GM12892 (cell line): ENCODE measurements at places on chromosomes 13 and 19.

- DNase-seq: no peak
These were observed 3.8 kb downstream of the ZNF749 start for GRCh38 chr19:57438925-57439324.

DNA sequence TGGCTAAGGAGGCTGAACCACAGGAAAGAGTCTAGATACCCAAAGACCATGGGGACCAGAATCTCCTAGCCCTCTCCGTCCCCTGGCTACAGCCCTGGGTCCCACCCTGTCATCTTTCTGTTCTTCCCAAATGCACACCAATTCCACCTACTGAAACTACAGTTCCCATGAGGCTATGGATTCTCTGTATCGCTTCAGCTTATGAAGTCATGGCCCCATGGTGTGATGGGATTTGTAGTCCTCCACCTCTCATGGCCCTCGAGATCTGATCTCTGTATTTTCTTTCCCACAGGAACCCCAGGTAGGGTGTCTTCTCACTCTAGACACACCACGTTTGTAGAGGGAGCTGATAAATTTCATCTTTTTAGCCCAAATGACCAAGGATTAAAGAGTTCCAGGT, 11.8 kb downstream of the PTPRH start:
- no peak for DNase-seq

DNA sequence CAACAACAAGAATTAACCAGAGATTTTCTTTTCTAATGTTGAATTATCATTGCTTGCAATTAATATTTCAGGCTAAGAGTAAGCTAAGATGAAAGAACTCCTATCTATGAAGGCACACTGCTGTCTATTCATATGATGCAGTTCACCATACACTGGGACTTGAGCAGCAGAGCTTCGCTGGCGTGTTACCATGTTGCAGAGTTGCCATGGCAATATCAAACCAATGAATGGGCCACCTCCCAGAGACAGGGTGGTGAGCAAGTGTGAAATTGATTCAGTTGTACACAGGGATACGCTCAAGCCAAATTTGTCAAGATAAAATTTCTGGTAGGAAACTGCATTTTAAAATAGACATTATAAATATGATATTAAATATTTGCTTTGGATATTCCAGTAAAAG, 69.3 kb upstream of the MYO16 start:
- DNase-seq: no peak

GRCh38 chr13:112880221-112880641, 88.8 kb upstream of the MCF2L start:
- no peak for DNase-seq
